Foreskin fibroblast (primary cell): ENCODE measurements at places on chromosomes 16 and 17.

DNA sequence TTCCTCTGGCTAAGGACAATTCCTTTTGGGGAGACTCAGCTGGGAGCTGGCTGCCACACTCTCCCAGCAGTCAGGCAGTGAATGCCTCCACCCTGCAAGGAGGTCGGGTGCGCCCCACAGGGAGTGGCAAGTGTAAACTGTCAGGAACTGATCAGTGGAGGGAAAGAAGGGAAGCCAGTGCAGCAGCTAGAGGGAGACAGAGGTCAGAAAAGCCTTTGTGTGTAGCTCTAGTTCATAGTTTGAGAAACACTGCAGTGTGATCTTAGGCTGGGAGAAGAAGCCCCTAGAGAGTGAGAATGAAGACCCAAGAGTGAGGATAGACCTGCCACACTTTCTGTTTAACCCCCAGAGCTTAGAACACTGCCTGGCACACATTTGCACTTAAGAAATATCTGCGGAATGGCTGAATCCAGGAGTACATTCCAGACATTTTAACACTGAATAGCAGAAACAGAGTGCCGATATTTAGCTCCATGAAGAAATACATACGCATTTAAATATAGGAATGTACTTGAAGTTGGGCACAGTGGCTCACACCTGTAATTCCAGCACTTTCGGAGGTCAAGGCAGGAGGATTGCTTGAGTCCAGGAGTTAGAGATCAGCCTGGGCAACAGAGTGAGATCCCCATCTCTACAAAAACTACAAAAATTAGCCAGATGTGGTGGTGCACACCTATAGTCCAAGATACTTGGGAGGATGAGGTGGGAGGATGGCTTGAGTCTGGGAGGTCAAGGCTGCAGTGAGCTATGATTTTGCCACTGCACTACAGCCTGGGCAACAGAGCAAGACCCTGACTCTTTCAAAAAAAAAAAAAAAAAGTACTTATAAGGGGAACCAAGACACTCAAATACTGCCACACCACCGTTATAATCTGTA lies 11.1 kb upstream of the SLC5A11 start:
- DNase-seq, result peak; percentile 37

GRCh38 chr17:42924891-42925290 lies 24.3 kb downstream of the G6PC1 start:
- DNase-seq, result no peak

GRCh38 chr17:69524854-69525253 lies 110.4 kb downstream of the MAP2K6 start:
- peak; percentile 29 for DNase-seq

GRCh38 chr16:61500851-61501250 lies 535.4 kb downstream of the CDH8 start:
- DNase-seq, result no peak

GRCh38 chr16:10876315-10876714 lies 687 bp upstream of the CIITA start:
- no peak for DNase-seq

- no peak for DNase-seq
Measured at GRCh38 chr17:19933221-19933620, 44.4 kb downstream of the AKAP10 start.

DNA sequence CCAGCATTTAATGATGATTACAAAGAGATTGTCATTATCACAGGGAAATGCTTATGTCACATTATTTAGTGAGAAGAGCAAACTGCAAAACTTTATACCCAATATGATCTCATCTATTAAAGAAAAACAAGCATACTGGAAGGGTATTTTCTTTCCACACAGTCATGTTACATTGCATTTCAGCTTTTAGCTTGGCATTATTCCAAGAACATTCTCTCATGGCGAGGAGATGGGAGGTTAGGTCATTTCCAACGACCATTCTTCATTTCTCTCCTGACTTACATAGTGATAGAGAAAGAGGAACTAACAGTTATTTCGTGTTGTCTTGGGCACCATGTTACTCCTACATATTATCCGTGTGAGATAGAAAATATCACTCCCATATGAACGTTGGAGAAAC lies 309.4 kb upstream of the XYLT1 start:
- no peak for DNase-seq

- no peak for DNase-seq
Measured at GRCh38 chr17:73562896-73563295, 81.3 kb downstream of the SDK2 start.

- DNase-seq, result peak; percentile 25
Measured at GRCh38 chr17:12554251-12554650, 111.4 kb upstream of the MYOCD start.

DNA sequence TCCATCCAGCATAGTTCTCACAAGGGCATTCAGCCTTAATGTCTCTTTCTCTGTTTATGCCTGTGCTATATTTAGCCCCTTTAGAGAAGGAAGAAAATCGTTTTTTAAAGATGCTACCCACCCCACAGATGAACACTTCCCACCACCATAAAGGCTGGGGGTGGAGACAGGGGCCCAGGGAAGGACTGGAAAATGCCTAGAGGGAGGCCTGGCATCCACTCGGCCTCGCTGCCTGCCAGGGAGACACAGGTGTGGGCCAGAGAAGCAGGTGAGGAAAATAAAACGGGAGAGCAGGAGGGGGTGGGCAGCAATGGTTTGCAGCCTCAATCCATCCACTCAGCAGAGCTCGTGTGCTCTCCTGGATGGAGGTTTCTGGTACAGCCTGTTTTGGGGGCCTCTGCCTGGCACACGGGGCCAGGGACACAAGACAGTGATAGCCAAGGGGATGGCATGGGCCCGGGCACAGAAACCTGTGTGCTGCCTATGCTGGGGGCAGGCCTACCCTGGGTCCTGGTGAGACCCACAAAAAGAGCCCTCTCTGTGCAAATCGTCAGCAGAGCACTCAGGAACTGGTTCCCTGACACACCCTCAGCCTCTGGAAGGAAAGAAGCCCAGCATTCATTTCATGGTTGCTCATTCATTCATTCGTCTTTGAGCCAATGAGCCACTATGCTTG lies 121.4 kb downstream of the C16orf78 start:
- DNase-seq, result no peak
